ENCODE measurements at places on chromosomes 1 and 21. TPM values are rescaled to one million over a fixed set of nuclear protein-coding genes. Genes with fewer than 3 reads are reported as not detected.

GRCh38 chr21:32496568-32496967, 84.1 kb downstream of the EVA1C start:
- no peak for DNase-seq

- DNase-seq: peak; percentile 17
Measured at GRCh38 chr1:154466921-154467417, 35.0 kb upstream of the TDRD10 start.

- DNase-seq: no peak
Measured at GRCh38 chr1:228752675-228753265, 17.5 kb downstream of the RHOU start.

DNA sequence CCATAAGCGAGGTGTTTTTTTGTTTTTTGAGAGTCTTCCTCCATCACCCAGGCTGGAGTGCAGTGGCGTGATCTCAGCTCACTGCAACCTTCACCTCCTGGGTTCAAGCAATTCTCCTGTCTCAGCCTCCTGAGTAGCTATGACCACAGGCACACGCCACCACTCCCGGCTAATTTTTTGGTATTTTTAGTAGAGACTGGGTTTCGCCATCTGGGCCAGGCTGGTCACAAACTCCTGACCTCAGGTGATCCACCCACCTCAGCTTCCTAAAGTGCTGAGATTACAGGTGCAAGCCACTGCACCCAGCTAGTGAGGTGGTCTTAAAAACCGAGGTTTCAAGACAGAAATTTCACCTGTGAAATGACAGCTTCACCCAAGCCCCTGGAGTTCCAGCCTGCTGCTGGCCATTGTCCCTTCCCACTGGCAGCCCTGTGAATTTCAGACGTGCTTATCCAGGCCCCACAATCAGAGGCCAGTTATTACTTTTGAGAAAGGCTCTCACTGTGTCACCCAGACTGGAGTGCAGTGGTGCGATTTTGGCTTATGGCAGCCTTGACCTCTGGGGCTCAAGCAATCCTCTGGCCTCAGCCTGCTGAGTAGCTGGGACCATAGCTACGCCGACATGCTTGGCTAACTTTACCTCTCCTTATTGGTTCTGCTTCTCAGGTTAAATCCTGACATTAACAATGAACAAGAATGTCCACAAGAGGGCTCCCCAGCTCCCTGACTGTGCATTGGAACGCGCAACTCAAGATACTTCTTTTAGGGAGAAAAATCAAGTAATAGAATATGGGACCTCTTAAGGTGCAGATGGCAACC, 19.4 kb downstream of the ENO1 start:
- peak; percentile 68 for DNase-seq

GRCh38 chr1:113142791-113143190, 69.8 kb downstream of the LRIG2 start:
- DNase-seq: no peak

DNA sequence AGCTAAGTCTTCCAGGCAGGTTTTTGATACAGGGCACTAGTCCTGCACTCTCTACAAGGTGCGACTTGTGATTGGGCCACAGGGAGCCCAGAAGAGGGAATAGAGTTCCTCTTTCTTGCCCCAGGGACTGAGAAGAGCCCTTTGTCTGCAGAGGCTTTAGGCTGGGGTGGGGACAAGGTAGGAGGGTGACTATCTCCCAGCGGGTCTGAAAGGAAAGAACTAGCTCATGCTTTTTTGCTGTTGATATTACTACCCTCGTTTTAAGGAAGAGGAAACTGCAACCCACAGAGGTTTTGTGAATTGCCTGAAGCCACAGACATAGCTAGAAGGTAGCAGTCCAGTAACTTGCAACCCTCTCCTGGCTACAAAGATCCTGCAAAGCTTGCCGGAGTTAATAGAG, 615.2 kb downstream of the MATN1 start:
- no peak for DNase-seq

SPRR4 gene
- total RNA-seq: not detected

CR1L gene
- not detected for total RNA-seq
